CD4-positive, CD25-positive, alpha-beta regulatory T cell (primary cell): ENCODE measurements at places on chromosomes 13 and 19.

DNA sequence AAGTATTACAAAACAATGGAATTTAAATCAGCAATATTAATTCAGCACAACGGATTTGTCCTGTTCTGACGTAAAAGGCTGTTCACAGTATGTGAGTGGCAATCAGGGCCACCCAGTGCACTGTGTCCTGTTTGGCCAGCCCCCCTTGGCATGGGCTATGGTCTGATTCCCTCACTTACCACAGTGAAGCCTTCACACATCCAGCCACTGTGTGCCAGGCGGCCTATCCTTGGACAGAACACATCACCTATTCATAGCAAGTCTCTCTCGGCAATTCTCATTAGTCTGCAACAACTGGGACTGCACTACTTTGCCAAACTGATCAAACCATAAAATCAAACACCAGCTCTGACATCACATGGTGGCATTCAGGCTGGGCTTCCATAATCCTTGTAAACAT lies 221.5 kb upstream of the TSHZ3 start:
- no peak for DNase-seq

GRCh38 chr13:49053215-49053614 lies 77.5 kb downstream of the FNDC3A start:
- DNase-seq = no peak

DNA sequence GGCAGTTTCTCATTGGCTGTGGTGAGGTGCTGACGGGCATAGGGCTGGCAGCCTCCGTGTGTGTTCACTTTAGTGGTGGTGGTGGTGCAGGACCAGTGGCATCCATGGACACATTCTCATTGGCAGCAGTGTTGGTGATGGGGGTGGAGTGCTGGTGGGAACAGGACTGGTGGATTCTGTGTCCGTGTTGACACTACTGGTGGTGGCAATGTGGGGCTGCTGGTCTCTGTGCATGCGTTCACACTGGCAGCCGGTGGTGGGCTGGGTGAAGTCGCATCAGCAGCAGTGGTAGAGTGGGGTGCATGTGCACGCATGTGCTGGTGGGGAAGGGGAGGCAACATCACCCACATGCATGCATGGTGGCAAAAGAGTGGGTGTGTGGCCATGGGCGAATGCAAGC lies 1471.4 kb upstream of the PCDH20 start:
- DNase-seq = no peak

DNA sequence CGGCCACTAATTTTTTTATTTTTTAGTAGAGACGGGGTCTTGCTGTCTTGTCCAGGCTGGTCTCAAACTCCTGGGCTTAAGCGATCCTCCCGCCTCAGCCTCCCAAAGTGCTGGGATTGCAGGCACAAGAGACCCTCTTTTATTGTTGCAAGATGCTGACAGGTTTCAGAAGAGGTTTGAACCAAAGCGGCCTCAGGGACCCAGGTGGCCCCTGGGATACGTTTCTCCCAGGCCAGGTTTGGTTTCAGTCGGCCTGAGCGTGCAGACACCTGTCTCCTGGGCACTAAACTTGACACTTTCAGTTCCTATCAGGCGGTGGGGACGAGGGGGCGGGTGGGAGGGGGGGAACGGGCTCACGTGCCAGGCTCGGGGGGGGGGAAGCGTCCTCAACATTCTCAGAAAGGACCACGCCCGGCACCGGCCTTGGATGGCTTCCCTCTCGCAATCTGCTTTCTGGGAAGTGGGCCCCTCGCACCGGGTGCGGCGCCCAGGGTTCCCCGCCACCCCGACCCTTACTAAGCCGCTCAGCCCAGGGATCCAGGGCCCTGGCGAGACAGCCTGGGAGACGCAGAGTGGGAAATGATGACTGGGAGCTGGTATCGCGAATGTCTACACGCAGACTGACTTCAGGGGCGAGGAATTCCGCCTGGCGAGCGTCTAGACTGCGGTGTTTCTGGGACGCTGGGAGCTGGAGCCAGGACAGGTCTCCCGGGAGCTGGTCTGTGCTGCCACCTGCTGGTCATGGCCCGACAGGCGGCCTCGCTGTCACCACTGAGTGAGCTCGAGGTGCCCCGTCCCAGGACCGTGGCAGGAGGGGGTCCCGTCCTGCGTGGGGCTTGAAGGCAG lies 91.6 kb downstream of the GNG7 start:
- peak; percentile 79 for DNase-seq
